ENCODE measurements at places on chromosomes 1 and 21.

GRCh38 chr1:89525169-89525855, 683 bp downstream of the LRRC8B start:
- no peak for DNase-seq

- no peak for DNase-seq
Observed at GRCh38 chr1:32240140-32240951, 6.7 kb upstream of the FAM167B start.

GRCh38 chr1:16210581-16210980, 1.9 kb downstream of the ARHGEF19 start:
- no peak for DNase-seq

DNA sequence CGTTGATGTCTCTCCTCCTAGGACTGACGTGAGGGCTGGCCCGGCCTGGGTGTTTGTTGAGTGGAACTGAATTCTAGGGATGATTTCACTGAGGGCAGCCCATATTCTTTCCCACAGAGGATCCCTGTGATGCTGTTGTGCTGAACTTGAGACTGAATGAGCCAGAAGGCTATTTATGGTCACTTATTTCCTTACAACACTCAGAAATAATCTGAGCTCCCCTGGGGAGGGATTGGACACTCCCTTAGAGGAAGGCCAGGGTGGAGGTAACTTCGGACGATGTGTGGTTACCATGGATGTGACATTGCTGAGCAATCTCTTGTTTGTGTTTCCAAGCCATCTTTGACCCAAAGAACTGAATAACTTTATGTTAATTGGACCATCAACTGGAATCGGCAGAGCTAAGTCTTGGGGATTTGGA, 5.1 kb upstream of the TMCO4 start:
- DNase-seq, result peak; percentile 21
